ENCODE measurements at places on chromosomes 1 and 21.

DNA sequence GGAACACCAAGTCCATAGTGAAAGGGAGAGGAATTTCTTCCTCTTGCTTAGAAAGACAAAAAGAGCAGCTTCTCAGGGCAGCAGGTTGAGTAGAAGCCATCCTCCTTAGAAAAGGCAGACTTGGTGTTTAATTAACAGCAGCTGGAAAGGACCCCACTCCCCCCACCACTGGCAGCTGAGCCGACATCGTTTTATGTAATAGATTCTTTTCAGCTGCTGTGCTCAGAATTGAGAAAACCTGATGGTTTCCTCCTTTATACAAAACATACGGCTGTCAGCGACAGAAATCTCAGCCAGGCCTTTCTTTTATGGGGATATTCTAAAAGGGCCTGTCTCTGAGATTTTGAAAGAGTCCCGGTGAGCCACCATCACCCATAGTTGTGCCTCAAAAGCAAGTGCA lies 49.9 kb downstream of the MAN1C1 start:
- DNase-seq, result no peak

GRCh38 chr1:42674214-42674613 lies 8.0 kb upstream of the YBX1 start:
- DNase-seq, result no peak

GRCh38 chr1:75083848-75084514 lies 50.2 kb upstream of the LHX8 start:
- DNase-seq, result no peak

- peak; percentile 58 for DNase-seq
Observed at GRCh38 chr1:3698660-3699408, 46.5 kb downstream of the TP73 start.

GRCh38 chr1:33460144-33460543 lies 12.3 kb upstream of the ZSCAN20 start:
- no peak for DNase-seq

DNA sequence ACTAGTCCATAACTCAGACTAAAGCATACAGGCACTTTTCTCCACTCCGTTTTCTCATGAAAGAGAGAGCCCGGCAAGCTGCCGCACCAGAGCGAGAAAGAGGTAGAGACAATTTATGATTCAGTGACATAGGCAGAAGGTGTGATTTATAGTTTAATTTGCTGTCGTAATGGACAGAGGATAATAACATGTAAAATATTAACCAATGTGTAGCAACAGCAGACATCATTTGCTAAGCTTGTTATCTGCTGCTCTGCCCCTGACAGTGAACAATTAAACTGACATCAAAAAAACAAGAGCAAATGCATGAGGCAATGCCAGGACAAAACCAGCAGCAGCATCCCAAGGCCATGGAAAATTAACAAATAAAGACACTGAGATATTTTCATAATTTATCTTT lies 214.0 kb downstream of the ATG4C start:
- no peak for DNase-seq

DNA sequence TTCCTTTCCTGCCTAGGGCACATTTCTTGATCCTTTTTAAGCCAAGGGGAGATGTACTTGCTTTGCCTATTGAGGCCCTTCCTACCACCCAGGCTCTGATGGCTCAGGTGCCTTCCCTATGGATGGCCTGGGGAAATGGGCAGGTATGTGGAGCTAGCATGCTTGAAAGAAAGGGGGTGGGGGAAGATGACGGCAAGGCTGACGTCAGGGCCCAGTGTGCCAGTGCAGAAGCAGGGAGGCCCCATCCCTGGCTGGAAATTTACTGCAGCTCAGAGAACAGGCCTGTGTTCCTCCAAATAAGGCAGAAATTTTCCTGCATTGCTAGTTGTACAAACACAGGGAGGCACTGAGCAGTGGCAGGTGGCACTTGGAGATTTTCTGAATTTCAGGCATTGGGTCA lies 453.2 kb upstream of the VAMP3 start:
- DNase-seq, result no peak

GRCh38 chr1:194298007-194298598 lies 1111.7 kb upstream of the B3GALT2 start:
- DNase-seq, result no peak

DNA sequence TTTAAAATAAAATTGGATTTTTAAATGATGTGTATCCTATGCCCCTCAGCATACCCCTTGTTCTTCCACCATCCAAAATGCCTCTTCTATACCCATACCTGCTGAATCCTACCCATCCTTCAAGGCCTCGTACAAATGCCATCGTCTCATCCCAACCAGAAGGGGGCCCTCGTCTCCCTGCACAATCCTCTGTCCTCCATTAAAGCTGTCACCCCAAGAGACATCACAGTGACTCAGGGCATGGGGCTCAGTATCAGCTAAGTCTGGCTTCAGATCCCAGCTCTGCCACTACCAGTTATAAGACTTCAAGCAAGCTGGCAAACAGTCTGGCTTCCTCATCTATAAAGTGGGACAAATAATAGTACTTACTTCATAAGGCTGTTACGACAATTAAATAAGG lies 23.8 kb downstream of the IGFN1 start:
- no peak for DNase-seq

GRCh38 chr1:35600593-35600992 lies 27.5 kb downstream of the TFAP2E start:
- peak; percentile 6 for DNase-seq

- no peak for DNase-seq
Observed at GRCh38 chr1:203089651-203090045, 3.8 kb upstream of the MYOG start.

DNA sequence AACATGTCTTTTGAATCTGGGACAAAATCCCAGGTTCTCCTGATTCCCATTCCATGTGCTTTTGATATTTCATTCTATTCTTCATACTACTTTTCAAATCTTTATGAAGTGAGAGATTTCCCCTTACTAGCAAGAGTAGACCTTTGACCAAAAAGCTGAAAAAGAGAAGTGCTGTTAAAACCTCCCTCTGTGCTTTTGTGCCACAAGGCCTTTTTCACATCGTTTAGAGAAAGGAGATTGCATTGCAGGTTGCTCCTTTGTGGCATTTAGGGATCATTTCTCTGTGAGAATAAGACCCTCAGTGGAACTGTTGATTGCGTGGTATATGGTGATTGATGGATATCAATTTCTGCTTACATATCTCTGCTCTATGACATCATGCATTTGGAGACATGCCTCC lies 148.8 kb downstream of the TGFB2 start:
- DNase-seq, result no peak

DNA sequence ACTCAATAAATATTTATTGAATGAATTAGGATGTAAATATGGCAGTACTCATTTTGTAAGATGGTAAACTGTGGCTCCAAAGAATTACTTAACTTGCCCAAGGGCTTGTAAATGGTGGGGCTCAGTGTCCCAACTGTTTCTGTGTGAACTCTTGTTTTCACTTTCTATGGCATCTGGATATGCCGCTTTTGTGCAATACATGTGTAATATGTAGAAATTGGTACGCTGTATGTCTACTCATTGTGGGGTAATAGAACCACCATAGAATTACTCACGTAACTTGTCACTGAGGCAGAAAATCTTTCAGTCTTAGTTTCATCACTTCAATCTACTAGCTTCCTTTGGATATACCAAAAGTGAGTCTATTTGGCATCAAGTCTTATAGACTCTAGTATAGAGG lies 977 bp downstream of the PRPF3 start:
- no peak for DNase-seq

DNA sequence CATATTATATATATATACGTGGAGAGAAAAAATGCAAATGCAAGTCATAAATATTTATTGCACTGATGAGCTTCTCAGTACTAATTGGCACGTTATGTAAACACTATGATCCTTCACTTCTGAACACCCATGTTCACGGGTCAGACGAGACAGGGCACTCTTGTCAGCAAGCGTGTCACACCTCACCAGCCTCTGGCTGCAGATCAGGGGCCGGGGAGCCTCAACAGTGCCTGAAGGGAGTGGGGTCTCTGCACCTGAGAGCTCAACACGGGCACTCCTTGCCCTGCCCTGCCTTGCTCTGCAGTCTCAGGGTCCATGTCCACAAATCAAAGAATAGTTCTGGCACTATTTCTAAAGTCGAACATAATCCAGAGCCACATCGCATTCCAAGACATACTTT lies 409 bp upstream of the HIVEP3 start:
- DNase-seq, result no peak

GRCh38 chr1:64479874-64480273 lies 9.9 kb downstream of the CACHD1 start:
- DNase-seq, result no peak

- DNase-seq, result no peak
Observed at GRCh38 chr21:43634618-43635017, 24.7 kb downstream of the HSF2BP start.

DNA sequence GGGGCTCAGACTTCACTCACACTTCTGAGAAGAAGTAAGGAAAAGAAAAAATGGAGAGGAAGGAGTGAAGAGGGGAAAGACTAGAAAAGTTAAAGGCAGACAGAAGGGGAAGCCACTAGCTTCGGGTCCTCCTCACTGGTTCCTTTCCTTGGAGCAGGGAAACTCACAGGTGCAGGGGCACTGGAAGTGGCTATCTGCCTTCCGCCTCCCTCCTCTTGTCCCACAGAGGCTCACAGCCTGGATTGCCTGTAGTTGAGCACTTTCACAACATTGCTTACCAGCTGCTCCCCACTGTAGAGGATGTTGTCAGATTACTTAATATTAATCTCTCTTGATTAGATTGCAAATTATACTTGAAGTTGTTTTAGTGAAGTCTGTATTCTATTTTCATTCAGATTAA lies 21.6 kb upstream of the ABCA4 start:
- DNase-seq, result no peak

GRCh38 chr1:111501645-111502044 lies 1.8 kb downstream of the ADORA3 start:
- no peak for DNase-seq

GRCh38 chr1:76901158-76901767 lies 34.0 kb downstream of the ST6GALNAC5 start:
- DNase-seq, result peak; percentile 22

DNA sequence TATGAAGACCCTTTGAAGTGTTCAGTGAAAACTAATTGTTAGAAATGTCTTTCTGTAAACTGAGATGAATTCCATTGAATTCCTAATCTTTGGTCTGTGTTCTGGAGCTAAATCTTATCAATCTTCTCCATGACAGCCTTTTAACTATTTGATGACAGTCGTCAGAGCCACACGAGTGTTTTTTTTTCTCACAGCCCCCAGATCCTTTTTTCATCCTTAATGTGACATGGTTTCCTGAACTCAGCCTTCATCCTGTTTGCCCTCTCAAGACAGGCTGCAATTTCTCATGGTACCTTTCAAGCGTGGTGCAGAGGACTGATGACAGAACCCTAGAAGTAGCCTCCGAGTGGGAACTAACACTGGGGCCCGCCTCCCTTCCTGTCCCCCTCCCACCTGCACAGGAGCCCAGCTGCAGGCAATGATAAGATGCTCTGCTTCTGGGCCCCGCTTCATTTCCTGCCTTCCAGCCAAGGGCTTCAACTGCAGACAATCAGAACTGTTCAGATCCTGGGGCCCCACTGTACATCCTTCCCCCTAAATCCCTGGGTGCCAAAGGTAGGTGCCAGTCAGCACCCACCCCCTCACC lies 114.6 kb upstream of the VAV3 start:
- no peak for DNase-seq

- DNase-seq, result no peak
Observed at GRCh38 chr1:243946253-243946652, 96.2 kb upstream of the AKT3 start.

DNA sequence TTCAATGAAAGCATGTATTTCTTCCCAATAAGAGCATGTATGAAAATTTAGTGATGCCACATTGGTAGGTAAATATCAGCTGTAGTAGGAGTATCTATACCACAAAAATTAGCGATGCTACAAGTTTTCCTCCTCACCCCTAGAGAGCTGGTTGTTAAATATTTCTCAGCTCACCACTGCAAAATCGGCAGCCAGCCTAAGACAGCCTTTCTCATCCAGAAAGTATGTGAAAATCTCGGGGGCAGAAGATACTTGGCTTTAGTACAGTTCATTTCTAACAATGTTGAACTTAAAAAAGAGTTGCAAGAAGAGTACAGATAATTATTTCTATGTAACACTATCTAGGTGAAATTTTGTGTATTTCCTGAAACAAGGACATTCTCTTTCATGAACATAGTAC lies 235.4 kb downstream of the TPR start:
- no peak for DNase-seq

GRCh38 chr1:110293601-110294104 lies 45.5 kb upstream of the RBM15 start:
- DNase-seq, result peak; percentile 51

GRCh38 chr21:17539323-17539722 lies 26.5 kb downstream of the CXADR start:
- DNase-seq, result no peak

DNA sequence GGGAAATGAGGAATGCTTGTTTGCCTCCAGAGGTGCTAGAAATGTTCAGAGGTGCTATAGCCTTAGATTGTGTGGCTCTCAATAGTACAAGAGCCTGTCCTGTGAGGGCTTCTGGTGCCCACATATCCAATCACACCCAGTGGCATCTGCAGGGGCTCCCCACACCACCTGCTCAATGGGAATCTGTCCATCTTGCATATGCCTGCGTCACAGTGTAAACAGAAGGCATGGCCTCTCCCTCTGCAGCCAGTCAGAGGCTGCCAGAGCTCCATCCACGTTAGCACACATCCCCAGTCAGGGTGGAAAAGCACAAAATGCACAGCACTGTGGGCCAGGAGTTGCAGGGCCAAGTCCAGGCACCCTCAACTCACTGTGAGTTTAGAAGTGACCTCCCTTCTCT lies 113.6 kb upstream of the GRIK3 start:
- DNase-seq, result no peak

DNA sequence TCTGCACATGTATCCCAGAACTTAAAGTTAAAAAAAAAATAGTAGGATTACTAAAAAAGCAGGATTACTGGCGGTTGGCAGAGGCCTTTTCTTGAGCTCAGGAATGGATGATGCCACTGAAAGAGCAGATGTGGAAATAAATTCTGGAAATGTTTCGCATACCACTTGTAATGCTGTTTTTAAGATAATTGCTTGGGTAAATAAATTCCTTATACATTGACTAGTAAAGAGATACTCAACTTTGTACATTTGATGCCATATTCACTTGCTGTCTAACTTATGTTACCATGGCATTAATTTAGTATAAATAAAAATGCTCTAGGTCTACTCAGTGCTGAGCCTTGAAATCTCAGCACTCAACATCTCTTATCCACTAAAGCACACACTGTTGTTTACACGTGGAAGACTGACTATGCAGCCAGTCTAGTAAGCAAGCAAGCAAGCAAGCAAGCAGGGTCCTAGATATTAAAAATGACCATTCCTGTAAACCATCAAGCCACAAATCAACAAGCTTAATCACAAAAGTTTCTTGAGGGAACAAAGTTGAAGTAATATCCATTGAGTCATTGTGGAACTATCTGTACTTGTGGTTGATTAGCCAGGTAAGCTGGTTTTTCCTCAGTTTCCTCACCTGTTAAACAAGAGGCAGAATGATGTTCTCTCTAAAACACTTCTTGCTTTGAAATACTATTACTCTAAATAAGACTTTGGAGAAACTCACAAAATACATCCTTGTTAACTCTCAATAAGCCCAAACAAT lies 1.7 kb upstream of the RASAL2 start:
- DNase-seq, result no peak

GRCh38 chr1:234375672-234376071 lies 2.4 kb downstream of the COA6 start:
- DNase-seq, result no peak

Data from NCI-H345 (cell line).